MM.1S (cell line): ENCODE measurements at places on chromosomes 13 and 19.

DNA sequence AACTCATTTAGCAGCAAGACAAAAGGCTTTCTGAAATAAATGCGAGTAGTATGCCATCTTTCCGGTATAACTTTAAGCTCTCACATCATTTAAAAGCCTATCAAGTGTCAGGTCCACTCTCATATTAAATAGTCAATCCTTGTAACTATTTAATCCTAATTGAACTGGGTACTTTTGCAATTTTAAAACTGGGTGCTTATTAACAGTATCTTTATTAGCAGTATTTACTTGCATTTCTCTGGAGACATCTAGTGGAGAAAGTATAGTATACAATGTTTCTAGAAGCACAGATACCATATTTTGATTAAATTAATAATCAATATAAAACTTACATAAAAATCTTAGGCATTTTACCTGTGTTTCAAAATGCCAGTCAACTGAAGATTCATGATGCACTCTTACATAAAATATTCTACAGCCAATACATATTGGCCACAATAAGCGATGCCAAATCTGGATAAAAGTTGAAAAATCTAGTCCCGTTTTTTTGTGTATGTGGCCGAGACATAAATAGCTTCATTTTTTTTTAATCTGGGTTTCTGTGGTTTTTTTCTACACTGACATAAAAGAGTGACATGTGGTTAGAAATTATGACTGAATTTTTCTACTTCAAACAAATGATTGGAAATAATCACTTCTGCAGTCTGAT is 4.3 kb upstream of the POSTN start:
- no peak for DNase-seq
- no peaks in the 10 kb centered on the region for H3K36me3 ChIP-seq
- no peak overlapping the region for H3K4me3 ChIP-seq
- H3K4me1 ChIP-seq: no peaks in the 10 kb centered on the region
- H3K27me3 ChIP-seq: no peaks in the 10 kb centered on the region
- H3K27ac ChIP-seq: no peak overlapping the region

DNA sequence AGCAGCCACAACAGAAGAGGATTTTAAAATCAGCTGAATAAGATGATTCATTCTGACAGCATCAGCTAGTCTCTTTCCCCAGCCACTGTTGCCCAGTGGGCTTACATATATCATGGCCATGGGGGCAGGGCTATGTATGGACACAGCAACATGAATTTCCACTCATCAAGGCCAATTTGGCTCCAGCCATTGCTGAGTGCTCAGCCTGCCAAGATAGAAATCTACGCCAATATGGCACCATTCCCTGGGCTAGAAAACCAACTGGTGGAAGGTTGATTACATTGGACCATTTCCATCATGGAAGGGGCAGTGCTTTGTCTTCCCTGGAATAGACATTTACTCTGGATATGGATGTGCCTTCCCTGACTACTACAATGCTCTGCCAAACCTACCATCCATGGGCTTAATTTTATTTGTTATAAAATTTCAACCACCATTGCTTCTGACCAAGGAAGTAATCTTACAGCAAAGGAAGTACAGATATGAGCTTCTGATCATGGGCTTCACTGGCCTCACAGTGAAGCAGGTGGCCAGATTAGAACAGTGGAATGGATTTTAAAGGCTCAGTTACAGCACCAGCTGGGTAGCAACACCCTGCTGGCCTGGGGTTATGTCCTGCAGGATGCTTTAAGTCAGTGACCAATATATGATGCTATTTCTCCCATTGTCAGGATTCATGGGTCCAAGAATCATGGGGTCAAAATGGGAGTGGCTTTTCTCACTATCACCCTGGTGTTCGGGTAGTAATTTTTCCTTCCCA is 9.8 kb upstream of the ALOX5AP start:
- H3K27ac ChIP-seq: no peak overlapping the region
- DNase-seq: no peak
- H3K4me1 ChIP-seq: peaks cover 7% of the 10 kb centered on the region
- H3K27me3 ChIP-seq: no peaks in the 10 kb centered on the region
- no peak overlapping the region for H3K4me3 ChIP-seq
- no peaks in the 10 kb centered on the region for H3K36me3 ChIP-seq

GRCh38 chr13:95003019-95003813 is 290.9 kb upstream of the SOX21 start:
- H3K36me3 ChIP-seq: no peaks in the 10 kb centered on the region
- H3K27me3 ChIP-seq: no peaks in the 10 kb centered on the region
- no peak for DNase-seq
- no peak overlapping the region for H3K4me3 ChIP-seq

- no peak overlapping the region for H3K27ac ChIP-seq
- DNase-seq: no peak
- no peaks in the 10 kb centered on the region for H3K4me1 ChIP-seq
- no peaks in the 10 kb centered on the region for H3K27me3 ChIP-seq
- H3K36me3 ChIP-seq: no peaks in the 10 kb centered on the region
- H3K4me3 ChIP-seq: no peak overlapping the region
These were observed 12.7 kb downstream of the FARP1 start for GRCh38 chr13:98155475-98156109.

- no peaks in the 10 kb centered on the region for H3K27me3 ChIP-seq
- no peaks in the 10 kb centered on the region for H3K36me3 ChIP-seq
- H3K27ac ChIP-seq: no peak overlapping the region
These were observed 430.2 kb downstream of the KCTD12 start for GRCh38 chr13:76455960-76456359.

- no peaks in the 10 kb centered on the region for H3K4me1 ChIP-seq
- no peaks in the 10 kb centered on the region for H3K36me3 ChIP-seq
- DNase-seq: no peak
- H3K27ac ChIP-seq: no peak overlapping the region
These were observed 312.5 kb downstream of the TEX29 start for GRCh38 chr13:111632906-111633305.

DNA sequence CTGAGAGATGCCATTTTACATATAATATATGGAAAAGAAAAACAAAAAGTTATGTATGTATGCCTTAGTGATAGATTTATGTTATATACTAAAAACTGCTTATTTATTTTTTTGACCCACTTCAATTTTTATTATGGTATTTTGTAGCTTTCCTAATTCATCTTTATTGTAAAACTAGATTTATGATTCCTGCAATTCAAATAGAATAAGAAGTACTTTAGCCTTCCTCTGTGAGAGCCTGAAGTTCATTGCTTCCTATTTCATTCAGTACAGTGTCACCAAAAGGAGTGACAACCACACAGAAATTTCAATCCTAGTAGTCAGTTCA is 158.1 kb downstream of the RGCC start:
- no peaks in the 10 kb centered on the region for H3K27me3 ChIP-seq
- H3K4me3 ChIP-seq: no peak overlapping the region
- no peak for DNase-seq
- H3K4me1 ChIP-seq: no peaks in the 10 kb centered on the region
- no peak overlapping the region for H3K27ac ChIP-seq
- H3K36me3 ChIP-seq: no peaks in the 10 kb centered on the region

DNA sequence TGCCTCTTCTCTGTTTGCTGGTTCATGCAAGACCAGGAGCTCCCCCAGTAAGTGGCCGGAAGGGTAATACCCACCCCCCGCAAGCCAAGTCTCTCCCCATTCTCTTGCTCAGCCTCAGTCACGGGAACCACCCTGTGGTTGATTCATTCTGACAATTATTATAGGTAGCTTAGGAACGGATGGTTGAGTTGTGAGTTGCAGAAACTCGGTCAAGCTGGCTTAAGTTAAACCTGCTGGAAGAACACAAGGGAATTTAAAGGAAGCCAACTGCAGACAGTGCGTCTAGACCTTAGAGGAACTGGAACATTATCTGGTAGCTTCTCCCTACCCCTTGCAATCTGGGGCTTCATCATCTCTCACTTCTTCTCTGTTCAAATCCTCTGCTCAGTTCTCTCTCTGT is 8.9 kb downstream of the FPR1 start:
- no peaks in the 10 kb centered on the region for H3K36me3 ChIP-seq
- no peaks in the 10 kb centered on the region for H3K4me1 ChIP-seq
- no peak overlapping the region for H3K27ac ChIP-seq
- H3K4me3 ChIP-seq: no peak overlapping the region
- DNase-seq: no peak

DNA sequence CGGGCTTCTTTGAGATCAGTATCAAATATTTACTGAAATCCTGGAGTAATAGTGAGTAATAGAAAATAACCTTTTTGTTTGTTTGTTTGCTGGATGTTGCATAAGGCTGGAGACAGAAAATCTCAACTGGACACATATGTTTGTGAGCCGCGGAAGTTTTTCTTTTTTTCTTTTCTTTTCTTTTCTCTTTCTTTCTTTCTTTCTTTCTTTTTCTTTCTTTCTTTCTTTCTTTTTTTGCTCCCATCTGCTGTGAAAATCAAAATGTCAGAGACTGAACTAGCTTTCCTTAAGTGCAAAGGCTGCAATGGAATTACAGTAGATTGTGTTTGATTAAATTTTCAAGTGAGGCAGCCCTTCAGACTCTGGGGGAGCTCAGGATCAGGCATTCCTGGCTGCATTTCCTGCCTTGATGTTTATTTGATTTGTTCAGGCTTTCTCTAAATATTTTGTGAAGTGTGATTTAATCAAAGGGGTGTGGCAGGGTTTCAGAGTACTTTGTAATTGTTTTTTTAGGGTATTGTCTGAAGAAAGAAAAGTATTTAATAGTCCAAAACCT is 319 bp downstream of the FRY start:
- H3K4me1 ChIP-seq: no peaks in the 10 kb centered on the region
- H3K27ac ChIP-seq: peak overlapping the region; percentile 52; the same call in 1 of the 2 replicates
- no peak for DNase-seq
- H3K4me3 ChIP-seq: peak overlapping the region; percentile 73
- no peaks in the 10 kb centered on the region for H3K27me3 ChIP-seq

- peaks cover 70% of the 10 kb centered on the region for H3K27me3 ChIP-seq
- no peak overlapping the region for H3K27ac ChIP-seq
- no peak overlapping the region for H3K4me3 ChIP-seq
- no peak for DNase-seq
These were observed 163.6 kb upstream of the ZNF536 start for GRCh38 chr19:30208436-30209060.

DNA sequence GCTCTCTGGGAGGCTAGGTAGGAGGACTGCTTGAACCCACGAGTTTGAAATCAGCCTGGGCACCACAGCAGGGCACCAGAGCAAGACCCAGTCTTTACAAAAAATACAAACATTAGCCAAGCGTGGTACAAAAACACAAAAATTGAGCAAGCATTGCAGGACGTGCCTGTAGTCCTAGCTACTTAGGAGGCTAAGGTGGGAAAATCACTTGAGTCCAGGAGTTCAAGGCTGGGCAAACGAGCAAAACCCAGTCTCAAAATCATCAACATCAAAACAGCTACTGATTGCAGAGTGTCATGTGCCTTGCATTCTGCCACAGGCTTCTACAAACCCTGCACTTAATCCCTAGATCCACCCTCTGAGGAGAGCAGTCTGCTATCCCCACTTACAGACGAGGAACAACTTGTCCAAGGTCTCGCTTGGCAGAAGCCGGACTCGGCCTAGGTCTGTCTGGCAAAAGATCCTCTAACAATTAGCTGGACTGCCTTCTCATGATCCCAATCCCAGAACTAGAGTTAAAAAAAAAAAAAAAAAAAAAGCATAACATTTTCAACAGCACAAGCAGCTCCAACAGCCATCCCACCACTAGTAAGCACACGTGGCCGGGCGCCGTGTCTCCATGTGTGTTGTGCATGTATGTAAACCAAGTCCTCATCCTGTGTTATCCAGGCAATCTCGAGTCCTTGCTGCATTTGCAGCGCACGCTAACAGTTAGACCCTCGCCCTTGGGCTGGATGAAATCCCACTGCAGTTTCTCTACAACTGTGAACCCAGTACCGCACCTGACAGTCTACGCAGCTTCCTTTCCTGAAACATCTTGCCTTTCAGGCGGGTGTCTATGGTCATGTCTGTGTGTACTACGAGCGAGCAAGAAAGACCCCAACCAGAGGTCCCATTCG is 2.0 kb downstream of the PPP6R1 start:
- no peaks in the 10 kb centered on the region for H3K27me3 ChIP-seq
- H3K4me3 ChIP-seq: peak overlapping the region; percentile 94
- no peak for DNase-seq
- no peaks in the 10 kb centered on the region for H3K36me3 ChIP-seq

GRCh38 chr13:85383291-85383690 is 415.9 kb downstream of the SLITRK6 start:
- H3K27ac ChIP-seq: no peak overlapping the region
- DNase-seq: no peak
- no peaks in the 10 kb centered on the region for H3K36me3 ChIP-seq
- no peaks in the 10 kb centered on the region for H3K27me3 ChIP-seq

GRCh38 chr13:114077933-114078325 is 54.5 kb downstream of the RASA3 start:
- H3K4me3 ChIP-seq: no peak overlapping the region
- no peaks in the 10 kb centered on the region for H3K4me1 ChIP-seq
- no peaks in the 10 kb centered on the region for H3K27me3 ChIP-seq
- 0 out of 2 replicates have a peak, but pooled peaks cover 7% of the 10 kb centered on the region for H3K36me3 ChIP-seq
- H3K27ac ChIP-seq: no peak overlapping the region
